ENCODE measurements at places on chromosomes 1 and 21.

- DNase-seq: no peak
Measured at GRCh38 chr21:18356801-18357200, 46.8 kb downstream of the TMPRSS15 start.

DNA sequence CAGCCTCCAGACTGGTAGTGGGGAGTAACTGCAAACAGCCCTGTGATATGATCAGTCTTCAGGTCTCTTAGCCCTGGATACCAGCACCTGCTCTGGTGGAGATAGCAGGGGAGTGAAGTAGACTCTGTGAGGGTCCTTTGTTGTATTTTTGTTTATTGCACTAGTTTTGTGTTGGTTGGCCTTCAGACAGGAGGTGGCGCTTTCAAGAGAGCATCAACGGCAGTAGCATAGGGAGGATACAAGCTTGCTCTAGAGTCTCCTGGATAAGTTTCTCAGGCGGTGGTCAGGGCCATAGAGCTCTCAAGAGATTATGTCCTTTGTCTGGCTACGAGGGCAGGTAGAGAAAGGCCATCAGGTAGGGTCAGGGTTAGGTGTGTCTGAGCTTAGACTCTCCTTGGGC, 116.4 kb downstream of the USH2A start:
- no peak for DNase-seq

GRCh38 chr1:93695411-93696005, 13.9 kb upstream of the BCAR3 start:
- no peak for DNase-seq

GRCh38 chr21:15031790-15032357, 32.9 kb downstream of the NRIP1 start:
- DNase-seq: no peak

DNA sequence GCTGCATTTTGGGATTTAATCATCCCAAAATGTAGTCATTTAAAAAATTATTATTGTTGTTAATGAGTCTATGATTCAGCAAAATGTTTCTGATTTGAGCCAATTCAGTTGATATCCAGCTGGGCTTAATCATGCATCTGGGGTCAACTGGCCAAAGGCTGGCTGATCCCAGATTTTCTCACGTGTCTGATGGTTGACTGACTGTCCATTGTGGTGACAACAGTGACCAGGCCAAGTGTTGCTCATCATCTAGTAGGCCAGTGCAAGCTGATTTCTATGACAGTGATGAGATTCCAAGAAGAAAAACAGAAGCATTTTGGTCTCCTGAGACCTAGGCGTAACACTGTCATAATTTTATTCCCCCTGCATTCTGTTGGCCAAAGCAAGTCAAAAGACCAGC, 80.1 kb upstream of the ZC3H11B start:
- no peak for DNase-seq

- no peak for DNase-seq
Measured at GRCh38 chr1:116667078-116667574, 407 bp downstream of the IGSF3 start.

DNA sequence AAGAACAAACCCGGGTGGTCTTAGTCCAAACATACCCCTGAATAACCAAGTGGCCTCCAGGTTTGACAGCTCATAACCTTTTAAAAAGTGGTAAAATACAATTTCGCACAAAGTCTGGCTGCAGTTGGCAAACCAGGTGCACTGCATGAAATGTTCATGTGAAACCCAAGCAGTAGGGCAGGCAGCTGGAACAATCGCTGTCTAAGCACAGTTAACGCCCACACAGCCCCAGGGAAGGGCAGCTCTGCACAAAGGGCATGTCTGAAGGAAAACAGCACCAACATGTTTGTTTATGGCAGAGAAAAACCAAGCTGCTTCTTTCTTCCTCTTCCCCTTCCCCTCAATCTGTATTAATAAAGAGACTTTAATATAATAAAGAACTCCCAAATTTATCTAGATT, 49.5 kb downstream of the KIAA1614 start:
- DNase-seq: no peak

DNA sequence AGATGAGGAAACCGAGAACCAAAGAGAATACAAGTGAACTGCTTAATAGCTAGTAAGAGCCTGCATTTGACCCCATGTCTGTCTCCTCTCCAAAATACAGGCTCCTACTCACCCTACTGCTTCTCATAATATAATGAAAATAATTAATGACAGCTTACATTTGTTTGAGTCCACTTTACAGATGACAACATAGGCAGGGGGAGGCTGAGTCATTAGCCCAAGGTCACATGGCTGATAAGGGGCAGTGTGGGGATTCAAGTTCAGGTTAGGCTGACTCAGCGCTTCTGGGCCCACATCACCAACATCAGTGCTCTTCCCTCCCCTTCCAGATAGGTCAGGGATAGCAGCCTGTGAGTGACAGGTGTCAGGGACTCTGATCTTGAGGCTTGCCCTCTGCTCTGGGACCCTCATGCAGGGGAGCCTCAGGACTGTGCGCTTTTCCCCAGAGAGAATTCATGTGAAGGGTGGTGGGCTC, 16.2 kb downstream of the AZIN2 start:
- DNase-seq: no peak

GRCh38 chr1:3180915-3181314, 111.9 kb downstream of the PRDM16 start:
- no peak for DNase-seq

GRCh38 chr21:23452384-23453083, 2154.7 kb downstream of the MRPL39 start:
- DNase-seq: no peak

DNA sequence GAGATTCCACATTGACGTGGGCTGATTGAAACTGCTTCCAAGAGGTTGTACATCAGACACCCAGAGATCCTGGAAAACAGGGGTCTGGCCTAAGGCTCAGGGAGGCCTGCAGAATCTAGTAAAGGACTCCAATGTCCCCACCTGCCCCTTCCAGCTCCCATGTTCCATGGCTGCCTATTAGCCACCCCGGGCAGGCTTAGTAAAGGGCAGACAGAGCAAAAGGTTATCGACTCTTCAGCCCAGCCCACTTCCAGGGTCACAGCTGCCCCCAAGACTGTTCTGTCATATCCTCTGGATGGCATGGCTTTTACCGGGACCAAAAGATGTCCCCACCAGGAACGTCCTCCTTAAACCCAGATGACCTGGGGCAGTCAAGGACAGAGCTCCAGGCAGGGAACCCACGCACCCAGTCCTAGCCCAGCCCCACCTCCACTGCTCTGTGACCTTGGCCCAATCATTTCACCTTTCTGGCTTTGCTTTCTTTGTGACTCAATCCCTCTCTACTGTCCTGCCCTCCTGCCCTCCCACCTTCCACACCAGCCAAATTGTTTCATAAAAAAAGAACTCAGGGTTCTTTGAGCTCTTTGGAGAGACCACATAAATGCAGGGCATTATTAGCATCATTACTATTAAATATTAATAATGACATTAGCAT, 4.8 kb upstream of the CNTN2 start:
- DNase-seq: no peak

- no peak for DNase-seq
Measured at GRCh38 chr1:219472596-219472995, 140.3 kb downstream of the ZC3H11B start.

DNA sequence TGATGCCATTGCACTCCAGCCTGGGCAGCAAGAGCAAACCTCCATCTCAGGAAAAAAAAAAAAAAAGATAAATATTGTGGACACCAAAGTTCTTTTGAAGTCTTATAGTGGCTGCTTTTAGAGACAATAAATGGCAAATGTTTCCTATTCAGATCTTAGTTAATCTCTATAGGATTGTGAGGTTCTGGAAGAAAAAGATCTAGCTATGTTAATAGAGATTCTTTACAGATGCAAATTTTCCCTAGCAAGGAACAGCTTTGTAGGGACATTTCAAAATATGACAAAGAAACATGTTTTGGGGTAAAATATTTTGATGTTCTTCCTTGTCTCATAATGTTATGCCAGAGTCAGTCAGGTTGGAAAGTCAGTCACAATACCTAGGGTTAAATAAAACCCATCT, 24.5 kb upstream of the RCC2 start:
- no peak for DNase-seq

- DNase-seq: peak; percentile 95
Measured at GRCh38 chr1:203320591-203321272, 15.4 kb downstream of the BTG2 start.

- DNase-seq: no peak
Measured at GRCh38 chr1:7508934-7509519, 262.1 kb upstream of the VAMP3 start.

- DNase-seq: no peak
Measured at GRCh38 chr1:17207540-17207939, 2.6 kb downstream of the PADI1 start.

DNA sequence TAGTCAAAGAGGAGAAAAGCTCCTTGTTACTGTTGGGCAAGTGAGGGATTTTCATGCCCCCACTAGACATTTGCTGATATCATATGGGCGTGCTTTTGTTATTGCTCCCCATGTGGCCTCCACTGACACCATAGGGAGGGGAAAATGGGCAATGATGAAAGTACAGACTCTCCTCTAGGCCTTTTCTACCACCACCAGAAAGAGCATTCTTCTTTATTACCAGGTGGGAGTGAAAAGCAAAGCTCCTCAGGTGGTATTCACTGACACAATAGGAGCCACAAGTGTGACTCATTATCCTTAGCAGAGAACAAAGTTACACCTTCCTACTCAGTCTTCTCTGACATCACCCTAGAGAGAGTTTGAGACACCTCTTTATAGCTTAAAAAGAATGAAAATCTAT, 667.1 kb downstream of the LTN1 start:
- no peak for DNase-seq

DNA sequence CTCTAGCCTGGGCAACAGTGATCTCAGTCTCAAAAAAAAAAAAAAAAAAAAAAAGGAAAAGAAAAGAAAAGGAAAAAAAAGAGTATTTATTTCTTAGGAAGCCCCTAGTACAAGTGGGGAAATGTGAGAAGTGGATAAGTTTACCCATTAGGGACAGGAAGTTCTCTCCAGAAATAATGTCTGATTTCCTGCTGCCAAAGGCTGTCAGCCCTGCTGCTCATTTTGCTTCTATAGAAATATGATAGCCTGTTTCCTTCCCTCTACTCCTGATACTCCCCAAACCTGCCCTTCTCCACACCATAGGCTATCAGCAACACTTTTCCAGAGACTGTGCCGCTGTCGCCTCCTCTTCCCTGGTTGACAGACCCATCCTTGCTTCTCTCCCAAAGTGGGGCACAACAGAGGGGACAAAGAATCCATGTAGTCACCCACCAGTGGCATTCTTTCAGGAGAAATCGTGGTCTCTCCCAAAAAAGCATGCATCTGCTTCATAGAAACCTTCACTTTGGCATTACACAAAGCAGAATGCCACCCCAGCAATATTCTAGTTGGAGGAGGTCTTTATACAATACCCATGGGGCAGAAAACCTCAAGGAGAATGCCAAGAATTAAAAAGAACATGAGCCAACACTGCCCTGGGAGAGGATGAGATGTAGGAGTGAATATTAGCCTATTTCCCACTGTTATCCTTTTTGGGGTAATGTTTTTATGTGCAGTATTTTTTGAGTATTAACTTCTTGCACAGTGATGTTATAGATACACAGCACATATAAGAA, 166.3 kb upstream of the NR5A2 start:
- no peak for DNase-seq

DNA sequence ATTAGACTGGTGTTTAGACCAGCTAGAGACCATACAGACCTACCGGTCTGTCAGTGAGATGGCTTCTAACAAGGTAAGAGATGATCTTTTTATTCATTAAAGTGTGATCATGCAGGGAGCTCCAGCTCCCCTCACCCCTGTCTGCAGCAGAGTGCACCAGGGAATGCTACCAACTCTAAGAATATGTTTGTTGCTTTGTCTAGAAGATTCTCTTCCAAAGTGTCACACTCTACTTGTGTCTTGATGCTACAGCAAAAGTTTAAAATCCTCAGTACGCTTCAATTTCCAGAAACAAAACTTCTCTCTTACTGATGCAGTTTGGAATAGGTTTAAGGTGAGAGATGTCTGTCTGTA, 201.4 kb upstream of the SGIP1 start:
- DNase-seq: no peak

- no peak for DNase-seq
Measured at GRCh38 chr1:196516373-196516772, 91.9 kb downstream of the KCNT2 start.

DNA sequence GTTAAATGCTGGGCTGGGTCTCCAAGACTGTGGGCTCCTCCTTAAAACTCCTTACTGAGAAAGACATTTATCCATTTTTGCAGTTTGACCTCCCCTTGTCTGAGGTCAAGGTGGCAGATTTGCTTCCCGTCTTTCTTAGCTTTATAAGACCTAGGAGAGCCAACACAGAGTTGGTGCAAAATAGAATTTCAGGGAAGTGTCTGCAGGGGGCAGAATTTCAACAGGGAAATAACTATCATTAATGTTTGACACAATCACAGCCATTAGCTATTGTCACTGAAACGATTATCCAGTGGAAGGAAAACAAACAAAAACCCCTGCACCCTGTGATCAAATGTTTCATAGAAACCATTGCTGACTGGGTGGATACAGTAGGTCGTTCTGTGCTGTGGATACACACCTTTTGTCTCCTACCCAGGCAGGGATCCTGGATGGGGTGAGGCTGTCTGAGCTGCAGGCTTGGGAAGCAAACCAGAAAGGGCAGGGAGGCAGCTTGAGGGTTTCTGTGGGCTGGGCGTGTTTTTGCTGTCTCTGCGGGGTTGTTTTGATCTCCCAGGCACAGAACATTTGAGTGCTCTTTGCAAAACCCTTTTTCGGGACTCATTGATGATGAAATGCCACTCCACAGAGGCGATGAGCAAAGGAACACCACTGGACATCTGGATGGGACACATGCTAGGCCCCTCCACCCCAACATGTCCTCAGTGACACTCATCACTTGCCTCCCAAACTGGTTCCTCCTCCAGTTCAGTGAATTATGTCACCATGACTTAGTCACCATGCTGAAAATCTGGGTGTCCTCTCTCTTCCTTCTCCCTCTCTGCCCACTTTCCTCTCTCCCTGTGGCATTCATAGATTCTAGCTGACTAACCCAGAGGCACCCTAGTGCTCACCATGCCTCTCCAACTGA, 94.2 kb upstream of the SERBP1 start:
- DNase-seq: peak; percentile 85

DNA sequence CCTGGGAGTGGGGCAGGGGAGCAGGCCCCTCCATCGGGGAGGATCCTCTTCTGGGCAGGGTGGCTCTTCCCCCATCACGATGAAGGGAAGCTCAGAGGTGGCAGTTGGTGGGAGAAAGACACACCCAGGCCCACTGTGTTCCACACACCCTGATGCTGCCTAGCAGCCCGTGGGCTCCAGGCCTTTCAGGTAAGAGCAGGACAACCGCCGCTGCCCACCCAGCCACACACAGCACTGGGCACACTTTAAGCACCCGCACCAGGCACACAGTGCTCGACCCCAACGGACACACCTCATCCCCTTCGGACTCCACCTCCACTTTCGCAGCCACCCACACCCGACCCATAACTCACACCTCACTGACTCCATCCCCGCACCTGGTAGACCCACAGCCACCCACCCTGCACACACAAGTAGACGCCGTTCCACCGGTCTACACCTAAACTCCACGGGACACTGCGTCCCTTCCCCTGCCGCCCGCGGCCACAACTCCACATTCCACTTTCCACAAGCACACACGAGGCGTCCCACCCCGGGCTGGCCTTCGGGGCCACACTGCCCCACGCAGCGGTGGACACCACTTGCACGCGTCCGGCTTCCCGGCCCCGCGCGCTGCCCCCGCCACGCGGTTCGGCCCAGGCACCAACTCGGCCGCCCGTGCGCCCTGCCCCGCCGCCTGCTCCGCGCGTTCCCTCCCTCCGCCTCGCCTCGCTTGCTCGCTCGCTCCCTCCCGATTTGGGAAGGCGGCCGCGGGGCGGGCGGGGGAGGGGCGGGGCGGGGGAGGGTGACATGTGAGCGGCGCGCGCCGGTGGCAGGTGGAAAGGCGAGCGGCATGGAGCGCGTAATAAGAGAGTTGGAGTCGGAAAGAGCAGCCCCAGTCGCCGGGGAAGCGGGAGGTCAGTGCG, at the start of gene KCNQ4:
KCNQ4 (plus strand) TSS at position 787 of the 905 bp plus-strand sequence. CDS start 307 bp downstream, outside the sequence.
- DNase-seq: no peak
